Endothelial cell of umbilical vein (primary cell): ENCODE measurements at places on chromosomes 6 and 20. TPM values are rescaled to one million over a fixed set of nuclear protein-coding genes. Genes with fewer than 3 reads are reported as not detected.

The PREX1 gene
- polyA plus RNA-seq: 51.3 and 53.6 TPM in 2 replicates

The PDE10A gene
- polyA plus RNA-seq: 0.86 and 1.1 TPM in 2 replicates

The RCAN2 gene
- 0.07 and 0.13 TPM in 2 replicates for polyA plus RNA-seq

The ANKRD6 gene
- polyA plus RNA-seq: 3.2 and 3.4 TPM in 2 replicates

The CLVS2 gene
- not detected in 2 replicates for polyA plus RNA-seq

The SNAP25 gene
- polyA plus RNA-seq: 3.8 and 3.9 TPM in 2 replicates

The MRAP2 gene
- 8.3 and 8.6 TPM in 2 replicates for polyA plus RNA-seq

The CNR1 gene
- polyA plus RNA-seq: 0.06 TPM in 1 of 2 replicates, not detected in the other

The TREML1 gene
- polyA plus RNA-seq: not detected in 2 replicates

The BHLHE23 gene
- polyA plus RNA-seq: not detected in 2 replicates

The DPPA5 gene
- not detected in 2 replicates for polyA plus RNA-seq

The TXNDC5 gene
- polyA plus RNA-seq: 2,566 and 2,629 TPM in 2 replicates

The TOX2 gene
- polyA plus RNA-seq: 6.3 and 7.0 TPM in 2 replicates

The RBM24 gene
- 6.6 and 12.1 TPM in 2 replicates for polyA plus RNA-seq

The COL19A1 gene
- not detected in 2 replicates for polyA plus RNA-seq

The LINC00237 gene
- not detected in 2 replicates for polyA plus RNA-seq

The CDH22 gene
- not detected in 2 replicates for polyA plus RNA-seq

The PHACTR3 gene
- polyA plus RNA-seq: not detected in 2 replicates

The PBOV1 gene
- not detected in 2 replicates for polyA plus RNA-seq

The ENPP1 gene
- 0.36 and 0.46 TPM in 2 replicates for polyA plus RNA-seq

The FAM184A gene
- polyA plus RNA-seq: 0.04 and 0.16 TPM in 2 replicates

The EYA4 gene
- polyA plus RNA-seq: not detected in 2 replicates

The HLA-DQA2 gene
- not detected in 2 replicates for polyA plus RNA-seq

The ENPP3 gene
- polyA plus RNA-seq: not detected in 2 replicates

The BPIFB1 gene
- polyA plus RNA-seq: not detected in 2 replicates

The LGSN gene
- not detected in 2 replicates for polyA plus RNA-seq

The XKR7 gene
- polyA plus RNA-seq: not detected in 2 replicates

The CTAGE9 gene
- polyA plus RNA-seq: not detected in 2 replicates

The BNIP5 gene
- not detected in 2 replicates for polyA plus RNA-seq

The SLC16A10 gene
- 0.18 TPM in 1 of 2 replicates, not detected in the other for polyA plus RNA-seq
